ENCODE measurements at places on chromosomes 1 and 21.

DNA sequence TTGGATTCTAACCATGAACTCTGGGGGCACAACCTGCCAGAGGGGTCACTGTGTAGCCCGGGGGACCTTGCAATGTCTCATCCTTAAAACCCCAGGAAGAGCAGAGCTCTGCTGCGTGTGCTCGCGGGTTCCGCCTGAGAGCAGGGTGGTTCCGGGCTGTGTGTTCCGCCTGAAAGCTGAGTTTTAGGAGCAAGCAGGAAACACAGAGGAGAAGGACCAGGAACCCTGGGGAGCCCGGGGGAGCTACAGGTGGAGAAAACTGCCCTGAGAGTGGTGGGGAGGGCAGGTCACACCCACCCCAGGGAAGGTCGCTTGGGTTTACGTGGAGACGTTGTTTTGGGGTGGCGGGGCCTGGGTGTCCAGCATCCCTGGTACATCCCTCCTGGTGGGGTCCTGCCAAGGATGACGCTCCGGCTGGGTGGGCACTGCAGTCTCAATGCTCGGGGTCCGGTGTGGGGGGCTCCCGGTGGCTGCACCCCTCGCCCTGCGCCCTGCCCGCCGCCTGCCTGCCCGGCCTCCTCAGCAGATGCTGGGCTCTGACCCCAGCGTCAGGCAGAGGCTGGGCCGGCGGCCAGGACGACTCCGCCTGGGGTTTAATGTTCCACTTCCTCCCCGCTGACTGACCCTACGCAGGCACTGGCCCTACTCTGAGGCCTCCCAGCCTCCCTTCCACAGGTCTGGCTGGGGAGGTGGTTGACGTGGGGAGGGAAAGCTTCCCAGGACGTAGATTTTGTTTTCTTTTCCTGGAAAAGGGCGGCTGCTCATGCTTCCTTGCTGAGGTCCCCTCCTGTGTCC lies 17.3 kb upstream of the C1orf159 start:
- no peak for DNase-seq

DNA sequence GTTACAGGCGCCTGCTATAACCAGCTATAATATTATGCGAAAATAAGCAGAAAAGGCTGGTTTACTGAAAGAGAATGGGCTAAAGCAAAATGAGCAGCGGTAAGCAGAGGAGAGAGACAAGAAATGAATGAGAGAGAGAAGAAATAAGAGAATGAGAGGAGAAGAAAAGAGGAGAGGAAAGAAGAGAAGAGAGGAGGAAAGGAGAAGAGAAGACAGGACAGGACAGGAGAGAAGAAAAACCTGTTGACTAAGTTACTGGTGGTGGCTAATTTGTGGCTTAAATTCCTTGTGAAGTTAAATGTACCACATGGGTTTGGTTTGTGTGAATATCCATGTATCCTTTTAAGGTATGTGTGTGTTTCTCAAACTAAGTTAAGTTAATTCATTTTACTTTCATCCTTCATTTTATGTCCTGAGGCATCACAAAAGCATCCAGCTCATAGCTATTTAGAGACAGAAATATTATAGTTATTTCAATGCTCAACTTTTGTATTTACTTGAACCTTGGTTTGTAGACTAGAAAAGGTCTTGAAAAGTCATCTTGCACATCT lies 3.1 kb upstream of the DDR2 start:
- DNase-seq = no peak

GRCh38 chr1:169124459-169124858 lies 18.0 kb downstream of the ATP1B1 start:
- no peak for DNase-seq

DNA sequence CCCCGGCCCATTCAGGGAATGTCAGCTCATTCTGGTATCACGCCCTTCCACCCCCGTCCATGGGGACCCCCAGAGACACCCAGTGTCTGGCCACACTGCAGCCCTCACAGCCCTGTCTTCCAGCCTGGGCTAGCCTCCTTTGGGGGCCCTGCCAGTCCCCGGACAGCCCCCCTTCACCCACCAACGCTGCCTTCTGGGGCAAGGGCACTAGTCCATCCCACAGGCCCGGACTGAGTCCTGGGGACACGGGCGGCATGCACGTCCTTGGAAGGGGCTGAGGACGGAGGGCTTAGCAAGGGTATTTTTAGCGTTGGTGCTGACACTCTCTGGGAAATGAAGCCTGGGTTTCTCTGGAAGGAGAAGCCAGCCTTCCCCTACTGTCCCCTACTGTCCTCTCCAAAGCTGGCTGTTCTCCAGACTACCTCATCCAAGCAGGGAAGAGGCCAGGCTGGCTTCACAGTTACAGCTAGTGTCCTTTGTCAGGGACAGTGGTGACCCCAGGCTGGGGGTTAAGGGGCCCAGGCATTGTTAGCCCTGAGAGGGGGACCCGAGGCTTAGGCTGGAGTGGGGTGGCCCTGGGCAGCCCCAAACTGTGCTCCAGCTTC lies 39.5 kb downstream of the COQ8A start:
- no peak for DNase-seq
